ENCODE measurements at places on chromosomes 12 and 14.

DNA sequence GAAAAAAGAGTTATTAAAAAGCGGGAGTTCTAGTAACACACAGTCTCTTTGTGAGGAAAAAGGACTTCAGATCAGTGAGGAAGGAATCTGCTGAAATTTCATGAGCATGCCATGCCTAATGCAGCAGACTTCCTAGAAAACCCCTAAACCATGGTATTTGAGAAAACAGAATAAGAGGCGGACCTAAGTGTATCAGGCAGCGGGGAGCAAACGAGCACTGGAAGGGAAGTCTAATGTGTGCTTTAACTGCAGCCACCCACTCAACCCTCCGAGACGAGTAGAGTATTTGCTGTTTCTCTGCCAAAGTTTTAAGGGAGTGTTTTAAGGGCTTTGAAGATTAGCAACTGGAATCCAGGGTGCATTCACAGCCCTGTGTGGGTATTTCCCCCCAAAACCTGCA is 36.5 kb downstream of the ACADS start:
- DNase-seq: no peak

- DNase-seq: no peak
These were observed 16.8 kb upstream of the MGP start for GRCh38 chr12:14902465-14902864.

- DNase-seq: no peak
These were observed 4.9 kb upstream of the A2M start for GRCh38 chr12:9120487-9121184.

DNA sequence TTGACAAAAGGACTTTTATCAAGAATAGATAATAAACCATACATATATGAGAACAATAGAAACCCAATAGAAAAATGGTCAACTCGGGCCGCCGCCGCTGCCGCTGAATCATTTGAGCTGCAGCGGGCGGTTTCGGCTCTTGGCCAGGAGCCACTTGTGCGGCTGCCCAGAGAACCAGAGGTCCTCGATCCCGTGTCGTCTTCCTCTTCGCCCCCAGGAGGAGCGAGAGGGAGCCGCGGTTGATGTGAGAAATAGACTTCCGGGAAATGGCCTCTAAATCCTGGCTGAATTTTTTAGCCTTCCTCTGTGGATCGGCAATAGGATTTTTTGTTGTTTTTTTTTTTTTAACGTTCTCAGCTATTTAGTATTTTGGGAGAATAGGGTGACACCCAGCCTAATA is 44.8 kb downstream of the CPSF6 start:
- DNase-seq: peak; percentile 81

- DNase-seq: no peak
These were observed 53.2 kb downstream of the EPS8 start for GRCh38 chr12:15735837-15736615.

- DNase-seq: no peak
These were observed 378.8 kb upstream of the SOX5 start for GRCh38 chr12:24328261-24328660.

- DNase-seq: no peak
These were observed 2.1 kb downstream of the MYL6 start for GRCh38 chr12:56160193-56160763.

- DNase-seq: no peak
These were observed 82.6 kb upstream of the SLC38A4 start for GRCh38 chr12:46908236-46908935.

DNA sequence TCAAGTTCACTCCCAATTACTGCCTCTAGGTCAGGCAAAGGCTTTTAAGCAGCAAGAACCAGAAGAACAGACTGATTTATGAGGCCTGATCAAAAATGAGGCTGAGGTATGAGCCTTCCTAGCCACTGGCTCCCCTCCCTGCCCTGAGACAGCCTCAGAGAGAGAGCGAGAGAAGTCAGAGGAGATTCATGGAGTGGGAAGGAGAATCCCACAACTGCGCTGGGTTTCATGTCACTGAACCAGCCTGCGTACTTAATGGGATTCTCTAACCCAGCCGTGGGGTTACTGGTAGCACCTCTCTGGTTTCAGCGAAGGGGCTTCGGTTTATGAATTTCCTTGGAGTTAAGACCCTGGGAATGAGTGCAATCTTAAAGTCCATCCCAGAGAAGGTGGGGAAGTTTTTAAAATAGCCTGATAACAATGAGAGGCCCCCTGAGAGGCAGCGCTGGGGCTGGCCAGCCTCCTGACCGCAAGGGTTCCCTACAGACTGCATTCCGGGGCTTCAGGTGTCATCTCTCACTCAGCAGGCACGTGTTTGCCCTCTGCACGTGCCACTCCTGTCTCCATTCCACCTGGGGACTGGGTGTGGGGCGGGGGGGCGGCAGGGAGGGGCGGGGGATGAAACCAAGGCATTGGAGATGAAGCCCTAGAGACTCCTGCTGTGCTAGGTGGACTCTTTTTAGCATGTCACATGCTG is 6.1 kb upstream of the GPRC5A start:
- DNase-seq: no peak

DNA sequence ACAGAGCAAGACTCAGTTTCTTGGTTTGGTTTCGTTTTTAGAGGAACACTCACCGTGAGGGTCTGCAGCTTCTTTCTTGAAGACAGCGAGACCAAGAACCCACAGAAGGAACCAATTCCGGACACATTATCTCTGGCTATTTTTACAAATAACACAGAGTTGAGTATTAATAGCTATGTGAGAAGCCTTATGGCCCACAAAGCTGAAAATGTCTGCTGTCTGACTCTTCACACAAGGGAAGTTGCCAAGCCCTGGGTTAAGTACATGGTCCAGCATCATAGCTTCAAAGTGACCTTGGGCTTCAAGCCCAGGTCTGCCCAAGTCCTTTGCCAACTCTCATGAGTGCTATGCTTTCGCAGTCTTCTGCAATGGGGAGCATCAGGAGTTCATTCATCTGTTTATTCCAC is 2.6 kb upstream of the LGMN start:
- peak; percentile 40 for DNase-seq

DNA sequence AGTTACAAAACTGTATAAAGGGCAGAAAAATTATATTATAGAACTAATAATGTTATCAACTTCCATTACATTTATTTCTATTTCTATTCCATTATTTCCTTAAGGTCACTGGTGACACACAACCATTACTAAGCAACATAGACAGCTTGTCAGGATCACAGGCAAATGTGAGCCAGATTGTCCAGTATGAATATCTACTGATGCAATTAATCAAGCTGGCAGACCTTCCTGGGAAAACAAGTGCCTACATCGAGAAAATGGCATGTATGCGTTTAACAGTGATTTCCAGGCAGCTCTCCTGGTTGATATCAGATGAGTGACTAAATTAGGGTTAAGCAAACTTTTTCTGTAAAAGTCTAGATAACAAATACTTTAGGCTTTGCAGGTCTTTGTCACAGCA is 36.9 kb upstream of the TSPAN8 start:
- no peak for DNase-seq

- no peak for DNase-seq
These were observed 1020.3 kb downstream of the LRFN5 start for GRCh38 chr14:42626986-42627385.

- DNase-seq: no peak
These were observed 417.7 kb downstream of the ATP23 start for GRCh38 chr12:58359084-58359483.

GRCh38 chr14:75753696-75754095 is 92.7 kb downstream of the TTLL5 start:
- DNase-seq: no peak

GRCh38 chr14:91582761-91583160 is 72.7 kb upstream of the PPP4R3A start:
- no peak for DNase-seq

DNA sequence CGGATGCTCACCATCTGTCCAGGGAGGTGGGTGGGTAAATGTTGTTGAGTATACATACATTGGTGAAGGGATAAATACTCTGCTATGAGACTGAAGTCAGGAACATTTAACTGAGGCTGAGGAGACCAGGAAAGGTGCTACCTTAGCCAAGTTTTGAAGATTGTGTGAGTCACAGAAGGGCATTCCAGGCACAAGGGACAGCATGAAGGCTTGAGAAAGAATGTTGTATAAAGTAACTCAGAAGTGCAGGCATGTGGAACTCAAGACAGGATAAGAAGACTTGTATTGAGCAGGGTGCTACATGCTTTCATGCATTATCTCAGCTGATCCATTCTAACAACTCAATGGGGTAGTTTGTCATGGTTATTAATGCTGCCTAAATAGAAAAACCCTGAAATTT is 112.7 kb downstream of the IPO8 start:
- no peak for DNase-seq

All from left ventricle myocardium inferior (tissue), 1 donor.